Activated T-cell treated with anti-CD3 and anti-CD28 coated beads, Interleukin-2, amount 50 U/mL, for 72 hours (primary cell): ENCODE measurements at places on chromosomes 2 and 18.

DNA sequence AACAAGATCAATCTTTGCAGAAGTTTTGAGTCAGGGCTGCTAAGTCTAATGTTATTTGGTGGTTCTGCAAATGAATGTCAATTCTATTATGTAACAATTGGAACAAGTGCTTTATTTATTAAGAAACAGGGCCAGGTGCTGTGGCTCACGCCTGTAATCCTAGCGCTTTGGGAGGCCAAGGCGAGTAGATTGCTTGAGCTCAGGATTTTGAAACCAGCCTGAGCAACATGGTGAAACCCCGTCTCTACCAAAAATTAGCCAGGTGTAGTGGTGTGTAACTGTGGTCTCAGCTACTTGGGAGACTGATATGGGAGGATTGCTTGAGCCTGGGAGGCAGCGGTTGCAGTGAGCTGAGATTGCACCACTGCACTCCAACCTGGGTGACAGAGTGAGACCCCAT lies 13.2 kb upstream of the RNF103 start:
- DNase-seq = no peak

GRCh38 chr2:18804536-18804935 lies 215.2 kb upstream of the NT5C1B start:
- no peak for DNase-seq

GRCh38 chr2:238459081-238459629 lies 32.4 kb downstream of the ASB1 start:
- DNase-seq = no peak

DNA sequence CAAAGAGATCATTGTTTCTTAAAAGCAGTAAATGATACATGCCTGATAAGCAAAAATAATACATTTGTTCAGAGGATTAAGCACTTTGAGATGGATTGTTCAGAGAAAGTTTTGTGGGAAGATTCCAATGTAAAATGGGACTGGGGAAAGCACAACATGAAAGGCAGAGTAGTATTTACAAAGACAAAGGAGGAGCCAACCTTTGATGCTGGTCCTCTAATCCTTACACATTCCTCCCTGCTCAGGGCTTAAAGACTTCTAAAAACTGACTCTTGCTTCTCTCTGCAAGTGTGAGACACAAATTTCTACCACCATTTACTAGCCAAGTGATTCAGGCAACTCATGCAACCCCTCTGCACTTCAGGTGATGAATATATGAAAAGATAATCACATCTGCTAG lies 47.2 kb upstream of the REG3G start:
- no peak for DNase-seq

- DNase-seq = no peak
Measured at GRCh38 chr2:231923010-231923344, 3.2 kb downstream of the NPPC start.
